ENCODE measurements at places on chromosomes 11 and 22. TPM values are rescaled to one million over a fixed set of nuclear protein-coding genes. Genes with fewer than 3 reads are reported as not detected.

DNA sequence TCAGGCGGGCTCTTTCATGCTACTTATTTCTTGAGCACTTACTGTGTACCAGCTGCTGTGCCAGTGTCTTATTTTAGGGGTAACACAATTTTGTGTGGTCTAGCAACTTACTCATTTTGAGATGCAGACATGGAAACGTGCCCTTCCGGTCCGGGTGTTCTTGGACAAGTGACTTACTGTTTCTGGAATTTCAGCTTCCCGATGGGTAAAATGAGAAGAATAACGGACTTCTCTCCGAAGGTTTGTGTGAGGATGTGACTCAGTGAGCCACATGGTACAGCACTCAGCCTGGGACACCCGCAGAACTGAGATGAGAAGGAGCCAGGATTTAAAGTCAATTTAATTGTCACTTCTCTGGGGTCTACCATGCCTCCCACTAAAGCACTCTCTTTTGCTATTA, 114.5 kb upstream of the SYT13 start:
- DNase-seq = no peak

GRCh38 chr11:25535467-25536272, 796.3 kb upstream of the ANO3 start:
- DNase-seq = no peak

DNA sequence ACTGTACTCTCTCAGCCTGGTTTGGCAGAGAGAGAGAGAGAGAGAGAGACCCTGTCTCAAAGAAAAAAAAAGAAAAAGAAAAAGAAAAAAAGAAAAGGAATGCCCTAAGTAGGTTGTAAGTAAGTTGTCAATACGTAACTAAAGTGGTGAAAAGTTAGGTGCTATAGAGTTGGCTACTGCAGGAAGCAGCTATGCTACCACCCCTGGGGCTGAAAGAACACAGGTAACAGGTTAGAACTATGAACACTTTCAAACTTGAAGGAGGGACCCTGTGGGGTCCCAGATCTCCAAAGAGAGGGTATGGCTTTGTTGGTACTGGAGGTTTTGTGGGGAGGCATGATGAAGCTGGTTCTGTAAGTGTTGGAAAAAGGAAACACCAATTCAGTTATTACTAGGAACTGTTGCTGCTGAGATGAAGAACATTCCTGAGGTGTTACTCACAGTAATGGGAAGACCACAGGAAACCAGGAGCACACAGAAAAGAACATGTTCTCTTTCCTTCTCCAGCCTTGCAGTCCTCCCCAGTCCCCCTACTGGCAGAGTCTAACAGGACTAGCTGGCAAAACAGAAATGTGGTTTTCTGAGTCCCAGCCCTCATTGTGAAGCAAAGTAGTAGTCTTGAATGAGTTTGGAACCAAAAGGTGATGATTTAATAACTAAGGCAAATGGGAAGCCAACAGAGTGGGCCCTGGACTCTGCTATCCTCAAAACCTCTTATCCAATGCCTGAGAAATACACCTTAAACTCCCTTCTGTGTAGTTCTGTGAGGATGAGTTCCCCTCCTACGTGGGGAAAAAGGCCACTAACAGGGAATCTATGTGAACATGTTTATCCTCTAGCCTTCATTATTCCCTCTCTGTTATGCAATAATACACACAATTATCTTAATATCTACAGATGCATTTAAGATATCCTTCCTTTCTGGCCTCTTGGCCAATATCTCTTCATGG, 427.0 kb upstream of the DDI1 start:
- no peak for DNase-seq

The SYT8 gene
- polyA plus RNA-seq = 0.42 TPM

The OR5P2 gene
- polyA plus RNA-seq = not detected

The FGF19 gene
- polyA plus RNA-seq = 2.0 TPM

DNA sequence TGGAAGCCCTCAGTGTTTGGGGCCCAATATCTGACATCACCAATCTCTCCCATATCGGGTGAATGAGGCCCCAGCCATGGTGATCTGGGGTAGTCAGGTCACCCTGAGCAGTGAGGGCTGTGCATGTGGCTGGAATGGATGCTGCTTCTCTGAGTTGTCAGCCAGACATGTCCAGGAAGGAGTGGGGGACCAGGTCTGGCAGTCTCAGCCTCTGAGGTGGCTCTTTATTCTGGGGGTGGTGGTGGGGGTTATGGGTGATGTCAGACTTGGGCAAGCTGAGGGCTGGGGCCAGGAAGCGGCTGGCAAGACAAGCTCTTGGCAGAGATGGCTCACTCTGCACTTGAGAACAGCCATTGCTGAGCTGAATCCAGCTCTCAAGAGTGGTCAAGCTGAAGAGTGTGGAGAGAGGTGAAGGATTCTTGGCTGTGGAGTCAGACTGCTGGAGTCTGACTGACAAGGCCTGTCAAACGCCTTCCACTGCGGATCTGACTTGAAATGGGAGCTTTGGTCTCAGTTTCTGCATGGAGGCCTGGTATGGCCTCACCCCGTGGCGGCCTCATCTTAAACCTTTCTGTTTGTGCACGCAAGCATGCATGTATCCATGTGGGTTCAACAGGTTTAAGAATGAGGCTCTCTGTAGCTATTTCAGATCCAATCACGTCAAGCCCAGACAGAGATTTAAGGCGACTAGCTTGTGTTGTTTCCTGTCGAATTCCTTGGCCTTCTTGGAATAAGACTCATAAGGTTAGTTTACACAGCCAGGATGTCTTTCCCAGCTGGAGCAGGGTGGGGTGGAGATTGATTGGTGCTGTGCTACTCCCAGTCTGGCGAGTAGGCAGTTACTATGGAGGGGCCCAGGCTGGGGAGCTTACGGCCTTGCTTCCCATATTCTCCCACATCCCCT, 83.9 kb upstream of the TIMP3 start:
- DNase-seq = no peak

The PHOX2A gene
- 0.42 TPM for polyA plus RNA-seq

- DNase-seq = no peak
Observed at GRCh38 chr11:104370478-104370877, 206.5 kb upstream of the PDGFD start.

GRCh38 chr11:22221143-22221542, 28.3 kb downstream of the ANO5 start:
- no peak for DNase-seq

- DNase-seq = no peak
Observed at GRCh38 chr22:38294193-38294592, 21.4 kb upstream of the TMEM184B start.

DNA sequence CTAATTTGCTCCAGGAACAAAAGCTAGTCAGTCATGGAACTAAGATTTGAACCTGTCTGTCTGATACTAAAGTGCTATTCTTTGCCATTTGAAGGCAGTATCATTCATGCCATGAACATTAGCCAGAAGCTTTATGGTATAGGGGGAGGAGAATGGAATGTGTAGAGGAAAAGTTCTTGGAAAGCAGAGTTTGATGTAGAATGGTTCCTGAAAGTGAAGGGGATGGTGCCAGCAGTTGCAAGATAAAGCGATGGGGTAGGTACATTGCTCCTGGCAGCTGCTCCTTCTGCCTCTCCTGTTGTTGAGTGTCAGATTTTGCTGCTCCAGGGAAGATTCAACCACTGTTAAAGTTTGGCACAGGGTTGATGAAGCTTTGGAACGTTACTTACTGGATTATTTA, 53.4 kb downstream of the ARHGAP42 start:
- no peak for DNase-seq

- no peak for DNase-seq
Observed at GRCh38 chr22:34841331-34841771, 224.6 kb upstream of the ISX start.

- no peak for DNase-seq
Observed at GRCh38 chr22:48871176-48871840, 956.4 kb downstream of the BRD1 start.

DNA sequence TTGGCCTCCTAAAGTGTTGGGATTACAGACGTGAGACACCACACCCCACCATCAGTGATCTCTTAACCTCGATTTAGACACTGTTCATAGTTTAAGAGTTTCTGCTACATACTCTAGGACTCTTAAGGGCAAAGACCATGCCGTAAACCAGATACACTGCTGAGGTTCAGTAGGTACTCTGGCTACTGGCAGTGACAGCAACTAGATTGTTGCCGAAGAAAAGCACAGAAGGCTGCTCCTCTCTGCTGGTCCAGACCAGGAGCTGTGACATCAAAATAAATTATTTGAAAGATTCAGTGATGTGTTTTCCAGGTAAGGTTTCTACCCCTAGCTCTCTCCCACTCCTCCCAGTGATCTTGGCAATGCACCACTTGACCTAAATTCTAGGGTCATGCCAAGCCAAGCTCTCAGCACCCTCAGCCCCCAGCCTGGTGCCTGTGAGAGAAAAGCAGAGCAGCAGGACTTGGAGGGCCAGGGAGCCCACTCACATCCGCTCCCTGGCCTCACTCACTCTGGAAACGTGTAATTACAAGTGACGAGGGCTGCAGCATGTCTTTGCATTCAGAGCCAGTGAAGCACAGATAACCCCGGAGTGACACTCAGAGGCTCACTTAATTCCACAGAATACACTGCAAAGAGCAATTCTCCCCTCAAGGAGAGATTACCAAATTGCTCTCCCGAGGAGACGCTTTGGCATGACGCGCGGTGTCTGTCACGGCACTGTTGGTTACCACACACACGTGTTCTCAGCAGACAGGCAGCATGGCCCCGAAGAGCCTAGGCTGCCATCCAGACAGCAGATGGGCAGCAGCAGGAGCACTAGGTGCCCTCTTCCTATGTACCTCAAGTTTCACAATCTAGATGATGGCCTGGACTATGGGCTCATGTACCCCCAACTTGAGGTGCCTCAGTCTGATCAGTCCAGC, 96.9 kb upstream of the PITPNB start:
- no peak for DNase-seq

- peak; percentile 59 for DNase-seq
Observed at GRCh38 chr11:34053161-34053686, 1.7 kb downstream of the CAPRIN1 start.

GRCh38 chr11:19992162-19992561, 168.1 kb downstream of the DBX1 start:
- no peak for DNase-seq

DNA sequence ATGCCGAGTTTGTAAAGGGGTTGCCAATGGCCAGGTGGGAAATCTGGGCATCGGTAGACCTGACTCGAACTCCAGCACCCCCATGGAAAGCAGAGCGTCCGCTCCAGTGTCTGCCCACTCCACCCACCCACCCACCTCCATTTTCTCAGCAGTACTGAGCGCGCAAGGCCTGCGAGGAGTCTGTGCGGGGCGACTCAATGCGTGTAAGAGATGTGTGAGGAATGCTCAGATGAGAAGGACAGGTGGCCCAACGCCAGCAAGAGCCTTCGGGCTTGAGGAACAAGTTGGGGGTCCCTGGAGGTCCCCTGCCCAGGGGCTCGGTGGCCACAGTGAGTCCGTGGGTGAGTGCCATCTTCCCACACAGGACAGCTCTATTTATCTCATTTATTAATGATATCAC, 50.6 kb downstream of the CERK start:
- DNase-seq = no peak

DNA sequence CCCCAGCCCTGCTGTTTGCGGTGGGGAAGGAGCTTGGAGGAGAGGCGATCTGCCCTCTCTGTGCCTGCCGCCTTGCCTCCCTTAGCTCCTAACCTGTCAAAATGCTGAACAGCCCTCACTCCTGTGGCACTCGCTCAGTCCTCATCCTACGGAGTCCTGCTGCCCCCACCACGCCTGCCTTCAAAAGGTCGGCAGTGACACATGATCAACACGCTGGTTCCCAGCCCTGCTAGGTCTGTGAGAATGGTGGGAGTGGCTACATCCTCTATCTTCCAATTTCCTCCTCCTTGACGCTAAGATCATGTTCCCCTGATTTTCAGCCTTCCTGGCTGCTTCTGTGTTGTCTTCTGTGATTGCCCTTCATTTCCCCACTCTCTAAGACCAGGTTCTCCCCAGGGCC, 120.2 kb upstream of the TBCEL start:
- no peak for DNase-seq

- DNase-seq = peak; percentile 5
Observed at GRCh38 chr22:32106930-32107329, 52.2 kb downstream of the C22orf42 start.

- no peak for DNase-seq
Observed at GRCh38 chr11:111466615-111467014, 45.6 kb downstream of the BTG4 start.

DNA sequence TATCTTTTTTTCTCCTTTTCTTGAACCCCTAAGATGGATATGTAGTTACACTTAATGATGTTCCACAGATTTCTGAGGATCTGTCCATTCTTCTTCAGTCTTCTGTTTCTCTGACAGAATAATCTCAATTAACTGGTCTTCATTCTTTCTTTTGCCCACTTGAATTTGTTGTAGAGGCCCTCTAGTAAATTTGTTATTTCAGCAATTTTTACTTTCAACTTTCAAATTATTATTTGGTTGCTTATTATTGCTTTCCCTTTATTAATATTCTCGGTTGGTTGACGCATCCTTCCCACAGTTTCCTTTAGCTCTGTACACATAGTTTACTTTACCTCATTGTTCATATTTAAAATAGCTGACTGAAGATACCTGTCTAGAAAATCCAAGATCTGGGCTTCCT, 1013.7 kb upstream of the CNTN5 start:
- no peak for DNase-seq

The WNT11 gene
- 6.3 TPM for polyA plus RNA-seq

DNA sequence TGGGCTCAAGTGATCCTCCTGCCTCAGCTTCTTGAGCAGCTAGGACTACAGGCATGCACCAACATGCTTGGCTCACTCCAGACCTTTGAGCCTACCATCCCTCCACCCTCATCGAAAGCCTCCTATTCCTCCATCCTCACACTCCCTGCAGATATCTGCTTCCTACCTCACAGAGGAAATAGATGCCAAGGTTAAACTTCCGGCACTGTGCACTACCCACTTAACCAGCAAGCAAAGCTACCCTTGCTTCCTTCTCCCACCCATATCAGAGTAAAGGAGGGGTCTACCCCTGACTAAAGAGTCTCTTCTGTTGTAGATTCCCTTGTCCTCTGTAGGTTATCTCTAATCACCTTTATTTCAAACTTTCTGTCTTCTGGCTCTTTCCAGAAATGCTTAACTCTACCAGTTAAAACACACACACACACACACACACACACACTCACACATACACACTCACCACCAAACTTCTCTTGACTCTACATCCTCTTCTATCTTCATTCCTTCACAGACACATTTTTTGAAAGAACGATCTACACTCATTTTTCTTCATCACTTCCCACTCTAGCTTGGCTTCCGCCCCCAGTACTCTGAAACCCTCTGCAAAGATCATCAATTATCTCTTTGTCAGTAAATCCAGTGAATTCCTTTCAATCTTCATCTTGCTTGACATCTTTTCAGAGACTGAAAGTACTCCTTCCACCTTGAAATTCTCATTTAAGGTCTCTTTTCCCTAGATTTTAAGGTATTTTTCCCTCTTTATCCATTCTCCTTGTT, 10.9 kb upstream of the SIK2 start:
- no peak for DNase-seq

DNA sequence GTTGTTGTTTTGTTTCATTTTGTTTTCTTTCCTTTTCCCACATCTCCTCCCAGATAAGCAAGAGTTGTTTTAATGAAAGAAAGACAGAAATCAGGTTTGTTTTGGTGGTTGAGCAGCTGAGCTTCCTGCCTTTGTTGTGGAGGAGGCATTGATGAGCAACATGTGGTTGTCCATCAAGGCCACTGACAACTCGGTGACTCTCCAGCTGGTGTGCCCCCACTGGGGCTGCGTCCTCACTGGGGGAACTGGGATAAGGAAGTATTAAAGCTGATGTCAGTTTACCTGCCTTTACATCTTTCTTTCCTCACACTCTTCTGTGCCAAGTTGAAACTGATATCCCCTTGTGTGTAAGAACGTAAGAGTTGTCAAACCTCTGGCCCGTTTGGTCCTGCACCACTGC, 5.9 kb downstream of the VPS26B start:
- DNase-seq = no peak

- DNase-seq = no peak
Observed at GRCh38 chr22:24893341-24894070, 53.0 kb downstream of the LHFPL7 start.

All from left renal pelvis (tissue), 4 donors.